Glutamatergic neuron (in vitro differentiated cells): ENCODE measurements at places on chromosomes 12 and 14.

DNA sequence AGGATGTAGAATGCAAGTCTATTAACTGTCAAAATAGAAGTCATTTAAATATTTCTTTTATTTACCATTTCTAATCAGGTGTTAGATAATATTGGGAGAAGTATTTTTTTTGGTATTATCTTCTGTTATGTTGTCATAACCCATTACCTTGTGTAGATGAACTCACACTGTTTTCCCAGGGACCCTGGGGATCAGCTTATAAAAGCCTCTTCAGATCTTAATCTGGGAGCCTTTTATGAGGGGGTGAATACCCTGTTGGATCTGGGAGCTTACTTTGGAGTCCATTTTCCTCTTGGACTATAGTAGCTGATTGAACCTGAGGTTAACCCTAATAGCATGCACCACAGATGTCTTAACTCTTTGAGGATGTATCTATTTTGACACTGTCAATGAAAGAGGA lies 176.3 kb upstream of the ATP2B1 start:
- DNase-seq = no peak

DNA sequence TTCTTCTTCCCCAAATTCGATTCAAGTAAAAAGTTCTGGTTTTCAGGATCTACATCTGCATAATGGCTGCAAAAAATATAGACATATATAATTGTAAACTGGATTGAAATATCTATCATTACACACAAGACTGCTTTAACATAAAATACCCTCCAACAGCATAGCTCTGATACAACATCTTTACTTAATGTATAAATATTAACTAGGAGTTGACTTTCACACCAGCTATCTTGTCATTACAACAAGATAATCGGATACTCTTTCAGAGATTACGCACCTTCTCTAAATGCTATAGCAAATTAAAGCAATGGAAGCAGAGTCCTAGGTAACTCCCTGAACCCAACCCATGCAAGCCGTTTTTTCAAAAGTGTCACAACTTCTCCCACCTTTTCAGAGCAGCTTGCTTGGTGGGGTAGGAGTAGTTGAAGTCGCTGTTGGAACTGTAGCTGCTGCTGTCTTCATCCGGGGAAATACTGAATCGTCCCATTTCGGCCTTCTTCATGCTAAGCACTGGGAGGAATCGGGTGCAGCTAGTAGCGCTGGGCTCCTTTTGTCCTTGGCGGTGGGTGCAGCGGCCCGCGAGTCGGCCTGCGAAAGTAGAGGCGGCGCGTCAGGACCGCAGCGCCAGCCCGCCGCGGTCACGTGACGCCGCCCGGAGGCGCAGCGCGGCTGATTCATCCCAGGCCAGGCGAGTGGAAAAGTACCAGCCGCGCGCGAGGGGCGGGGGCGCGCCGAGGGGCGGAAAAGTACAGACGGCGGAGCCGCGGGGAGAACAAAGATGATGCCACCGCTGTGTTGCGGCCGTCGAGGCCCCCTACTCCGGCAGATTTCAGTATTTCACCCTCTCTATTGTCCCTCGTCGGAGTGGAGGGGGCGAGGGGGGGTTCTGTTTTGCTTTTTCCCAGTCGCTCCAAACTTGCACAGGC lies 1.5 kb downstream of the SLC38A2 start:
- peak; percentile 96 for DNase-seq

- DNase-seq = peak; percentile 78
These were observed at the start of gene AKAP5 for GRCh38 chr14:64465191-64465822. Gene AKAP5, plus strand, starts transcription at chr14:64465499. Its CDS starts 2,896 bp downstream, at chr14:64468395.

DNA sequence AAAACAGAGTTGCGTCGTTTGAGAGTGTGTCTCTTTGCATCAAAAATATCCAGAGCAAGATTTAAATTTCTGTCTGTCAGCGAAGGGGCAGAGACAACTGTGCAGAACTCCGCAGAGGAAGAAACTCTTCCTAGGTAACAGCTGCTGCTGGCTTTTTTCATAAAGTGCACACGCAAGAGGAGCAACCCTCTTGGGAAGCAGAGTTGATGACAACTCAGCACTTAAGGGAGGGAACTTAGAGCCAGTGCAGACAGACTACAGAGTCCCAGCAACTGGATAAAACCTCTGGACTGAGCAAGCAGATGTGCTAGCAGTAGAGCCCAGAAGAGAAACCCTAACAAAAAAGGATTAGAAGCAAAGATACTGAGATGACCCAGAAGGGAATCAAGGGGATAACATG lies 337.1 kb downstream of the PCNX1 start:
- no peak for DNase-seq

GRCh38 chr14:99463974-99464373 lies 16.7 kb downstream of the SETD3 start:
- no peak for DNase-seq

DNA sequence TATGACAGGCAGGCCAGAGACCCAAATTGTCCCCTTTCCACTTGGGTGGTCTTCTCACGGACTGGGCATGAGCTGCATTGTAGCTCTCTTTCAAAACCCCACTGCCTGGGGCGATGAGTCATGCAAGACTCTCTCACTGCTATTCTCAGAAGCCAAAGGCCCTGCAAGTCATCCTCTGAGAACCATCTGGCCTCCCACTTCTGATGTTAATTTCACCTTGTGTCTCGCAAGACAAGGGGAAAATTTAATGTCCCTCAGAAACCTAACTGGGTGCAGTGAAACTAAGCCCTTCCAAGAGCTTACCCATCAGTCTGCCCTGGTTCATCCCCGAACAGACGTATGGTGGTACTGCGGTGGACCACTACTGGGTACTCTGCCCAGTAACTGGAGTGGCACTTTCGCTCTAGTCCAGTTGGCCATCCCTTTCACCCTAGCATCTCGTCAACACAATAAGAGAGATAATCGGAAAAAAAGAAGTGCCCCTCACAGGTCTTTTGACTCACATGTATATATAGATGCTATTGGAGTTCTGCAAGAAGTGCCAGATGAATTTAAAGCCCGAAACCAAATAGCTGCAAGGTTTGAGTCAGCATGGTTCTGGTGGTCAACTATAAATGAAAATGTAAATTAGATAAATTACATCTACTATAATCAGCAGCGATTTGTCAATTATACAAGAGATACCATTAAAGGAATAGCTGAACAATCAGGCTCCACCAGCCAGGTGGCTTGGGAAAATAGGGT lies 31.3 kb upstream of the LALBA start:
- DNase-seq = no peak

DNA sequence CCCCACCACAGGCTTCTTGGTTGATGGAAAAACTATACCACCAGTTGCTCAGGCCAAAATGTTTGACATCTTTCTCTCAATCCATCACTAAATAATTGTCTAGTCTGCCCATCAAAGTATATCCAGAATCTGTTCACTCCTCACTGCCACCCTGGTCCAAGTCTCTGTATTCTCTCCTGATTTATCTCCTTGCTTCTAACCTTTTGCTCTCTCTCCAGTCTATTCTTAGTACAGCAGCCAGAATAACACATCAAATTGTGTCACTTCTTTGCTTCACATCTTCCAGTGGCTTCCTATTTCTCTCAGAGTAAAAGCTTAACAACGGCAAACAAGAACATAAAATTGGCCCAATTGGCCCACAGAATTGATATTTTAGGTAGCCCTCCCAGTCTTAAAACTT lies 272.8 kb downstream of the IPO8 start:
- DNase-seq = no peak

DNA sequence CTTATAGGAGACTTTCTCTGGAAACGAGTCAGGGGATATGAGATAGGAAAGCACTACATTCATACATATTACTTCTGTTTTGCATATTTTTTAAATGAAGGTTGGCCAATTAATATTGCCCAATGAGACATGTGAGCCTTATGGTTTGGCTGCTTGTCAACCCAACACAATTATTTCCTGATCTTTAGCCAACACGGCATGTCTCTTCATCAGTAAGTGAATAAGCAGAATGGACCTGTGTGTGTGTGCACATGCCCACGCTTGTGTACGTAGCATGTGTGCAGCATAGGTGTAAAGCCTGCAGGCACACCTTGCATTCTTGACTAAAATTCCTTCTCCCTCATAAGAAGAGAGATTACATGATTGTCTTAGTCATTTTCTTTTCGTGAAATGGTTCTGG lies 88.3 kb downstream of the STON2 start:
- no peak for DNase-seq

- no peak for DNase-seq
These were observed 87.6 kb downstream of the EML1 start for GRCh38 chr14:99880651-99881420.

DNA sequence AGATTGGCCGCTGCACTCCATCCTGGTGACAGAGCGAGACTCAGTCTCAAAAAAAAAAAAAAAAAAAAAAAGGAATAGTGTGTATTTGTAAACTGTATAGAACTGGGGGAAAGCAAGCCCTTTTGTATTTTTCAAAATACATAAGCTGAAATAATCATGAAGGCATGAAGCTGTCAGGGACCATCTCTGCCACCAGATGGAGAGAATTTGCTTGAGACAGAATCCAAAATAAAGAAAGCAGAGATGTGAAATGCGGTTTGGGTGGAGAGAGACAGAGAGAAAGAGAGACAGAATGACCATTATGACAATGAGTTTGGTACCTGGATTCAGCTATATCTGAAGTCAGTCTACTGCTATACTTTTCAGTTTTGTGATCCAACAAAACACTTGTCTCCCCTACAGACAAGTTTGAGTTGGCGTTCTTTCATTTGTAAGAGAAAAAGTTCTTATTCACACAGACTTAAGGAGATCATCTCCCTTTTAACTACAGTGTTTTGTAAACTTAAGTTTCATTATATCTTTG lies 155.7 kb upstream of the LRIG3 start:
- no peak for DNase-seq

DNA sequence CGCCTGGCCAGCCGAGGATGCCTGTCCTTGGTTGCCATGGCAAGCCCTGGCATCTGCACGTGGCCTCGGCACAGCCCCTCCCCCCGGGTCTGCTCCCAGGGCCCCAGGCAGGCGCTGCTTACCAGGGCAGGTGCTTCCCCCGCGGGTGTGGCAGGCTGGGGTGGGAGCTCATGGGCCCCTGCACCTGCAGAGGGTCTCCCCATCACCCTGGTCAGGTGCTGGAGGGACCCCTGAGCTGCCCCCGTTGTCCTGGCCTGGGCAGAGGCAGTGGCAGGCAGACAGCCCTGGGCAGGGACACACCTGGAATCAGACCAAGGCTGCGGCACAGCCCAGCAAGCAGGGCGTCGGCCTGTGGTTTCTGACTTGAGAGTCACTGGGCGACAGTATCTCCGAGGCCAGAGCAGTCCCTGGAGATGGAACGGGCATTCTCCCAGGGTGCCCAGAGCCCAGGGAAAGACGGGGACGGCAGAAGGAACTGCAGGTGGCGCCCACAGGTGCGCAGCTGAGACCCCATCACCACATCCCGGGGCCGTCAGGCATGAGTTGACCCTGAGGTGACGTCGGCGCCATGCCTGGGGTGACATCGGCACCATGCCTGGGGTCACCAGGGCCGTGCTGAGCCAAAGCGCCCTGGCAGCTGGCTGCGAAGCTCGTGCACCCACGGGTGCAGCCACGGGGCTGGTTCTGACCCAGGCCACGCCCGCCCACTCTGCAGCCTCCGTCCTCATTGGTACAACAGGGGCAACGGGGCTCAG lies 56.1 kb upstream of the FBRSL1 start:
- no peak for DNase-seq

DNA sequence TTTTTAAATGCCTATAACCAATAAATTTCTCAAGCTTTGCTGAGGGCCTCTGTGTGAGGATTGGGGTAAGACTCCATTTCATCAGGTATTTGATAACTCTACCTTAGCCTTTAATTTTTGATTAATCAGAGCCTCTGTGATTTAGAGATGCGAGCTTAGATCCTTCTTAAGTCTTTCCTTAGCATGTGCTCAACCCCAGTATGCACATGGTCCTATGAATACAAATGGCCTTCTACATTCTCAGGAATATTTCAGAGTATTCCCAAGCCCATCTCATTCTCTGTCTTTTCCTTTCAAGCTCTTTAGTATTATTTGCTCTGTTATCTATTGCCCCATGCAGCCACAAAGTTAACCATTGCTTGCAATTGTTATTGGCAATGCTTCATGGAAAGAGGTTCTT lies 1407.7 kb downstream of the LRFN5 start:
- no peak for DNase-seq

- DNase-seq = no peak
These were observed 111.2 kb downstream of the MGST1 start for GRCh38 chr12:16458521-16459078.

DNA sequence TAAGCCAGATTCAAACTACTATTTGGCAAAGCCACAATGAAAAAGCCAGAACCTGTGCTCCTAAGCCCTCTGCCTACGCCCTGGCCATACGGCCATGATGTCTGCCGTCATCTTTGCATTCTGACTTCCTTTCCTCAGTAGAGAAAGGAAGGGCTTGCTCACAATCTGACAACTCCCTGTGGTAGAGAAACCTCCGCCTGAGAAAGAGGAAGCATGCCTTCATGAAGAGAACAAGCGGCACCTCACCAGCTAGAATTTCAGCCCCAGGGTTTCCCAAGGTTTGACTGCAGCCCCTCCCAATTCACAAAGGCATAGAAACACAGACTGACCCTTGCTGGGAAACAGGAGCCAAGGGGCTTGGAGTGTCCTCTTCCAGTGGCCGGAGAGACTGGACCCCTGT lies 25.7 kb downstream of the TEP1 start:
- no peak for DNase-seq

DNA sequence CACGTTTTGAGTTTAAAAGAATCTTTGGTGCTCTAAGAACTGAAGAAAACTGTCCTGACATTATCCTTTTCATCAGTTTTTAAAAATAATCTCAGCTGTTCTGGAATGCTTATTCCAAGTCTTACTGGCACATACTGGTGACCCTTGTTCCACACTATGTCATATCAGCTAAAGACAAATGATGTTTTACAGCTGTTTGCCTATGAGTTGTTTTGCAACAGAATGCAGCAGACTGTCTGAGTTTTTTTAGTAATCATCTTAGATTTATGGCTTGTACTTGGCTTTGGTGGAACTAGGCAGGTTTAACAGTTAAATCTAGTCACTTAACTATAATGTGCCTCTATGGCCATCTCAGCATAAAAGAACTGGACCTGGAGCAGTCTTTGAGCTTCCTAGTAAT lies 91.6 kb upstream of the GRIN2B start:
- DNase-seq = no peak

GRCh38 chr12:24991209-24992049 lies 42.5 kb upstream of the BCAT1 start:
- no peak for DNase-seq

GRCh38 chr12:132467511-132467910 lies 22.4 kb upstream of the FBRSL1 start:
- DNase-seq = no peak

- DNase-seq = no peak
These were observed 103.3 kb downstream of the ADCK1 start for GRCh38 chr14:77903221-77903620.

- DNase-seq = no peak
These were observed 7.2 kb upstream of the PLXNC1 start for GRCh38 chr12:94141004-94141764.

GRCh38 chr14:50083467-50084337 lies 32.7 kb downstream of the VCPKMT start:
- DNase-seq = no peak

GRCh38 chr14:52094546-52095271 lies 25.9 kb upstream of the NID2 start:
- no peak for DNase-seq

GRCh38 chr12:108236366-108236765 lies 102.7 kb downstream of the CMKLR1 start:
- DNase-seq = no peak

GRCh38 chr12:53747095-53747494 lies 4.7 kb downstream of the CISTR start:
- DNase-seq = no peak

- no peak for DNase-seq
These were observed 53.1 kb downstream of the PRIMA1 start for GRCh38 chr14:93735206-93735605.

GRCh38 chr14:92832137-92832700 lies 38.1 kb downstream of the GOLGA5 start:
- no peak for DNase-seq

- DNase-seq = no peak
These were observed 4.1 kb downstream of the GMPR2 start for GRCh38 chr14:24236689-24237462.
